ENCODE measurements at places on chromosomes 2 and 18.
A peak's percentile ranks its signal among the peaks of the same experiment; 100 is the strongest.

- DNase-seq: peak; percentile 86
These were observed 63.0 kb upstream of the ACSL3 start for GRCh38 chr2:222797871-222798270.

DNA sequence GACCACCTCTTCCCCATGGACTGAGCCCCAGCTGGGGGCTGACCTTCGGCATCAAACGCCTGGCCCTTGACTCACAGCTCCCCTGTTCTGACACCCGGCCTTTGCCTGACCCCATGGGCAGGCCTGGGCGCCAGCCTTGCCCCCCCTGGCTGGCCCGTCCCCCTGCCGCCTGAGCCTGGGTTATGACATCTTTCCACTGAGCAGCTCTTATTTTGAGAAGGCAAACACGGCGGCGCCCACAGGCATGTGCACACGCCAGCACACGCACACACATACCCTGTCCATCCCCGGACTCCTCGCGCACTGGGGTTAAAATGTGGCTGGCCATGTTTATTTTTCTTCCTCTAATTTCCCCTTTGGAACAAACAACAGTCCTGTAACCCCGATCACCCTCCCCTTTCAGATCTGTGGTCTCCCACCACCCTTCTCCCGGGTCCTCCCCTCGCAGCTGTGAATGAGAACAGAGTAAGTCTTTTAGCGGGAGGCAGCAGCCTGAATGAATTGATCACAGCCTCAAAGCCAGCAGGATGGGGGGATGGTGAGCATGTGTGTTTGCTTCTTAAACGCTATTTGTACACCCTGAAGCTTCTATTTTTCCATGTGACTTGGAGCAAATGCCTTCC, 11.8 kb upstream of the ATOH8 start:
- DNase-seq: no peak

DNA sequence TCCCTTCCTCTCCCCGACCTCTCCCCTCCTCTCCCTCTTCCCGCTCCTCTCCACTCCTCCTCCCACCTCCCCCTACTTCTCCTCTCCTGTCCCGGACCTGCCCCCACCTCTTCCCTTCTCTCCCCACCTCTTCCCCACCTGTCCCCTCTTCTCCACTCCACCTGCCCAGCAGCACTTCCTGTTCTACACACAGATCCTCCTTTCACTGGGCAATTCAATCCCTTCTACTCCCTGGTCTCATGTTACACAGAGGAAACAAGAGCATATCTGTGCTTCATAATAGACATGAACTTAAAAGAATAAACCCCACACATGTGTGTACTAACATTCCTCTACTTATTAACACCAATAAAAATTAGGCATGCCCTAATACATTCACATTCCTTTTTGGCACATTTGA, 34.8 kb downstream of the TIMM21 start:
- DNase-seq: no peak

GRCh38 chr2:198385326-198385725, 580.9 kb downstream of the PLCL1 start:
- DNase-seq: no peak

DNA sequence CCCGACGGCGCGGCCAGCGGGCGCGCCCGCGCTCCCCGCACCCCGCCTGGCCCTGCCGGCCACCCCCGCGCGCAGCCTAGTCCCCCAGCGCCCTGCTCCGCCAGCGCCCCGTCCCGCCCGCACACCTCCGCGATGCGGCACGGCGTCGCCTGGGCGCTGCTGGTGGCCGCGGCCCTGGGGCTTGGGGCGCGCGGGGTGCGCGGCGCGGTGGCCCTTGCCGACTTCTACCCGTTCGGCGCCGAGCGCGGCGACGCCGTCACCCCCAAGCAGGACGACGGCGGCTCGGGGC, 232 bp downstream of the SNED1 start:
- DNase-seq: no peak

DNA sequence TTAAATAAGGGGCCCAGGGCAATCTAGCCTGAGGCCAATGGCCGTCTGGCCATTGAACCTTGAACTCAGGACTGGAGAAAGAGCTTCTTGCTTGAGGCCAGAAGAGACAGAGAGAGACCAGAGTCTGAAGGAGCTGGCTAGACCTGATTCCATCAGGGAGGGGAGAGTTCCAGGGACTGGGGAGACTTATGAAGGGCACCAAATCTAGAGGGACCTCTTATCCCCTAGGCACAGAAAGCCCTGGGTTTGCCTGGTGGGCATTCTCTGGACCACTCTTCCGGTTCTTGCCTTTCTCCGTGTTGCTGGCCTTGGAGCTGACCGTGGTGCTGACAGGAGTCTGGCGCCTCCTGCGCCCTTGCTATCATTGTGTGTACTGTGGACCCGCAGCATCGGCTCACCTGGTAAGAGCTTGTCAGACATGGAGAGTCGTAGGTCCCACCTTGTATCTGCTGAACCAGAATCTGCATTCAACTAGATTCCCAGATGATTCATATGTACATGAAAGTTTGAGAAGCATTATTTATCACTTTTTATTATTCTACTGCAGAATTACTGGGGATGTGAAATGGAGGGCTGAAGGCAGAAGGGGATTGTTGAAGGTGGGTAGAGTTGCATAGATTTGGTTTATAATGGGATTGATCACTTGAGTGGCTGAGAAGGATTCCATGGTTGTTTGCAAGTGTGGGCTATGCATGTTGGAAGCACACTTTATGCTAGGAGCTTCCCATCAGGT, 4.3 kb upstream of the TRPM8 start:
- no peak for DNase-seq

GRCh38 chr2:219887870-219888269, 260.4 kb downstream of the SLC4A3 start:
- no peak for DNase-seq

GRCh38 chr18:9743200-9744016, 35.3 kb downstream of the RAB31 start:
- DNase-seq: peak; percentile 56

DNA sequence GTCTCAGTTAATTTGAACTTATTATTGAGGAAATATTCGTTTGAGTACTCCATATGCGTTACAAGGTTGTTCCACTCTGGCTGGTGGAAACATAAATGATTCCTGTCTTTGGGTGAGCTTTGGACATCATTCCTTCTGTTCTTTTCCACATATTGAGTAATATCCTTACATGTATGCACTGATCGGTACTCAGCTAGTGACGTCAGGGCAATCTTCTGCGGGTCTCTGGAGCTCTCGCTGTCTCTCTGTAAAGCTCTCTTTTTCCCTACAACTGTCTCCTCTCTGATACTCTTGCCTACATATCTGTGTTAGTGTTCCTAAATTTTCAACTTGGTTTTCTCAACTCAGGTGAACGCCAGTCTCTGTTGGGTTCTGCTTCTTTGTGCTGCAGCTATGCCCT, 23.4 kb upstream of the IL36G start:
- DNase-seq: no peak

- no peak for DNase-seq
These were observed 90.0 kb upstream of the ATL2 start for GRCh38 chr2:38466876-38467767.

- DNase-seq: no peak
These were observed 59.1 kb upstream of the RTN4 start for GRCh38 chr2:55109219-55109891.

GRCh38 chr2:211930331-211930730, 608.3 kb downstream of the ERBB4 start:
- DNase-seq: no peak

DNA sequence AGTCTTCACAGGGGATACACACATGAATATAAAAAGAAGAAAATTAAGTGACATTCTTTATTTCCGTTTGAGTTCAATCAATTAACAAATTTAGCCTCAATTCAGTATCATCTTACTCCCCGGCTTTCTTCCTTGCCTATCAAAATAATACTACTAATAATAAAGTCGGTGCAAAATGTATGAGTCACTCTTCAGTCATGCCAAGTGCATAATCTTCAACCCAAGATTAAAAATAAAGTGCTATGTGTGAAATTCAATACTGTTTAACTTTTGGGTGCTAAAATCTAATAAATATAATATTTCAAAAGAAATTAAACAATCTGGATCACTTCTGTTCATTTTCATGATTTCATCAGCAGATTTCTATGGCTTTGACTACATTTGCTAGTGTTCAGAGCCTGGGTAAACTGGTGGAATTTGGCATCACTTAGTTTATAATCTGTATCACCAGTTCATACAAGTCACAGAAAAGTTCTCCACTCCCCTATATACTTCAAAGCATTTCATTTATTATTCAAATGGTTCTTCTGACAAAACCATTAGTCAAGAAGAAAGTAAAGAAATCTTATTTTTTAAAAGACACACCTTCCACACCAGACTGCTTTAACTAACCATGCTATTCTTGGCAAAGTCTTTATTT, 183.6 kb downstream of the THADA start:
- DNase-seq: no peak

GRCh38 chr18:53796040-53796729, 428.3 kb downstream of the MBD2 start:
- no peak for DNase-seq

DNA sequence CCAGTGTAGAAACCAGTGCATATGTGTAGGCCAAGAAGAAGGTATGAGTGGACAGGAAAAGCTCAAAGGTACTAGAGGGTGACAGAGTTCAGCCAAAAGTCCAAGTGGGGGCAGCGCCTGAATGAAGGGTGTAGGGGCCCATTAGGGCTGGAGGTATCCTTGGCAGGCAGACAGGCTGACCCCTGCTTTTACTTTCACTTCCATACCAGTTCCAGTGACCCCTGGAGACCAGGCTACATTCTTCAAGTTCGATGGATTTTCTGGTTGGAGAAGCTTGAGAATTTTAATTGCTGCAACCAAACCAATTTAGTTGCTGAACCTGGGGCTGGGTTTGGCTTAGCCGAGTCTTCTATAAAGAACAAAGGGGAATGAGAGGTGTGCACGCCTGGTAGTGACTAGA, 42.3 kb upstream of the MRPL33 start:
- DNase-seq: no peak

- no peak for DNase-seq
These were observed 439.7 kb upstream of the SETBP1 start for GRCh38 chr18:44241020-44241419.

GRCh38 chr2:74076074-74076470, 71.6 kb downstream of the BOLA3 start:
- no peak for DNase-seq

DNA sequence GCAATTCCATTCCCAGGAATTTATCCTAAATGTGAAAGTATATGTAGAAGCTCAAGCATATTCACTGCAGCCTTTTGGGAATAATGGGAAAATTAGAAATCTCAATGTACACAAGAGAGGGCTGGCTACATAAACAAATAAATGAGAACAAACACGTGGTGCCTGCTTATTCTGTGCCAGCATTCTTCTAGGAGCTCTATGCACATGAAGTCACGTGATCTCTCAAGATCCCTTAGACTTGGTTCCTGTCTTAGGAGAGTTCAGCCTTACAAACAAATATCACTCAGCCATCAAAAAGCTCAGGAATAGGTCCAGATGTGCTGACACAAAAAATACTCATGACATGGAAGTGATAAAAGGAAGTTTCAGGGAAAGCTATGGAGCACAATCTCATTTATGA, 92.9 kb upstream of the SP3 start:
- no peak for DNase-seq

- DNase-seq: no peak
These were observed 145.8 kb downstream of the ESCO1 start for GRCh38 chr18:21454725-21455124.

DNA sequence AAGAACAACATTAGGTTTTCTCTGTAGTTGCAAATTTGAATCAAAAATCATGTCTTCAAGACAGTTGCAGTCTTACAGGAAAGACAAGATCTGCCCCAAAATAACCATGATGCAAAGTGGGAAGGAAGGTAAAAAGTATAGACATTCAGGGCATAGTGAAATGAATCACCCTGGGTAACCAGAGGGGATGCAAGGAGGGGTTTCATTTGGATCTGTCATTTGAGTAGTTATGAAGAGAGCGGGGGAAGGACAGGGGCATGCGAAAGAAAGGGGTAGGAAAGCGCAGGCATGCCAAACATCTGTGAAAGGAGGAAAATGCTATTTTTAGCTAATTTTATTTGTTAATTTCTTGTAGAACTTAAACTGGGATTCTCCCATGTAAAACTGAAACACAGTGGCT, 219.1 kb upstream of the BOD1L2 start:
- no peak for DNase-seq

GRCh38 chr2:162749994-162750393, 88.6 kb downstream of the KCNH7 start:
- DNase-seq: no peak

GRCh38 chr2:55957142-55957541, 33.6 kb upstream of the EFEMP1 start:
- DNase-seq: no peak

GRCh38 chr18:46243095-46243494, 138.9 kb downstream of the HAUS1 start:
- no peak for DNase-seq

- no peak for DNase-seq
These were observed 76.2 kb upstream of the MYO3B start for GRCh38 chr2:170101789-170102188.

GRCh38 chr18:77100751-77101355, 31.7 kb downstream of the MBP start:
- DNase-seq: no peak

DNA sequence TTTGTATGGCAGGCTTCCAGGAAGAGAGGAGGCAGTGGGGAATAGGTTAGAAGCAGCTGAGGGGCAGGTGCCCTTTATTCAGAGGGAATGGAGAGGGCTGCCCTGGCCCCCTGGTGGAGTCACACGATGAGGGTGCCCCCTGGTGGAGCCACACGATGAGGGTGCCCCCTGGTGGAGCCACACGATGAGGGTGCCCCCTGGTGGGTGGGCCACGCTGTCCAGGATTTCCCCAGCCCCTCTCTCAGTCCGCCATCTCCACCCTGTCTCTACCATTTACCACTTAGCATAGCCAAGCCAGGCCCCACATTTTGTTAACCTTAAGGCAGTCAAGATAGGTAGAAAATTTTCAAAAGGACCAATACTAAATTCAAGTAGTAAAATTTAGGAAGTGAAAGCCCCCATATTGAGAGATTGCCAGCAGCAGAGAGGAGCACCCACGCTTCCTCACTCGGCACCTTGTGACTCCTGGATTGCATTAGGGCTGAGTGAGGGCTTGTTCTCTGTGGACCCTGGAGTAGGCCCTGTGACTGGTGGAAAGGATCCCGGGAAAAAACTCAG, 10.4 kb upstream of the FAM228A start:
- DNase-seq: no peak

- no peak for DNase-seq
These were observed 2.5 kb downstream of the SP100 start for GRCh38 chr2:230418341-230419016.

- no peak for DNase-seq
These were observed 89.5 kb downstream of the RTP5 start for GRCh38 chr2:241958818-241959545.

GRCh38 chr2:88871336-88871735, 179.9 kb downstream of the RPIA start:
- no peak for DNase-seq
